Stimulated activated CD8-positive, alpha-beta memory T cell treated with anti-CD3 and anti-CD28 coated beads, Interleukin-15, amount 100 ng/mL, for 4 hours (primary cell): ENCODE measurements at places on chromosomes 5 and 9.

DNA sequence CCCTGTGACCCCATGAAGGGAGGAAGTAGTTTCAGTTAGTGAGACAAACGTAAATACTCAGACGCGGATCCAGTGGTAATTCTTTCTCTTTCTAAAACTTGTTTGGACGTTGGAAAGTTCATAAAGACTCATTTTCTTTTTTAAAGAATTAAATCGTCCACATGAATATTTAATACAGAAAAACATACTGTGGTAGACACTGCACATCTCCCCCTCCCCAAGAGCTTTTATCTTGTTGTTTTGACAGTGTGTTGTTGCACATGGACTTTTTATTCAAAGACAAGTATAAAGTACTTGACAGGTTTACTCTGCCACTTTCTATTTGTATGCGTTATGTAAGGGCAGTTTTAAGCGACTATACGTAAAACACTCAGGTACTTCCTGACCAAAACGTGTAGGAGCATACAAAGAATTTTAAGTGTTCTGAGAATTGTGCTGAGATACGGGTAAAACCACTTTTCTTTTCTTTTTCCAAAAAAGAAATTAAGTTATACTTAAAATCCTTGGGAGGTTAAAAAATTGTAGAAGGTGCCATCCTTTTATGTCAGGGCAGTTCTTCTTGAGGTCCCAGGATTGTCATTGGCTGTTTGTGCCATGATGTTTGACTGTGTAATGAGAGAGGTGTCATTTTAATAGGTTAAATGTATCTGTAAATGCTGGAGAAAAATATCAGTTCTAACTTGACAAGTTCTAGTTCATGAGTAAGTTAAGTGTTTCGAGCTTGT is 1.3 kb downstream of the NIPBL start:
- DNase-seq = no peak

GRCh38 chr9:133864011-133864410 is 125.9 kb upstream of the SARDH start:
- no peak for DNase-seq

GRCh38 chr5:79378510-79379186 is 135.3 kb downstream of the HOMER1 start:
- no peak for DNase-seq

DNA sequence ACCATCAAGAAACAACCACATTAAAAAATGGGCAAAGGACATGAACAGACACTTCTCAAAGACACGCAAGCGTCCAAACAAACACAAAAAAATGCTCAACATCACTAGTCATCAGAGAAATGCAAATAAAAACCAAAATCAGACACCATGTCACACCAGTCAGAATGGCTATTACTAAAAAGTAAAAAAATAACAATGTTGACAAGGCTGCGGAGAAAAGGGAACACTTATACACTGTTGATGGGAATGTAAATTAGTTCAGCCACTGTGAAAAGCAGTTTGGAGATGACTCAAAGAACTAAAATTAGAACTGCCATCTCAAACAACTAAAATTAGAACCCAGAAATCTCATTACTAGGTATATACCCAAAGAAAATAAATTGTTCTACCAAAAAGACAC is 80.4 kb downstream of the CAAP1 start:
- no peak for DNase-seq

GRCh38 chr9:3023449-3023848 is 179.6 kb upstream of the PUM3 start:
- DNase-seq = no peak

- DNase-seq = no peak
These were observed 6.9 kb upstream of the EGR1 start for GRCh38 chr5:138458384-138458783.

- DNase-seq = no peak
These were observed 57.8 kb downstream of the BARX1 start for GRCh38 chr9:93897075-93897970.

DNA sequence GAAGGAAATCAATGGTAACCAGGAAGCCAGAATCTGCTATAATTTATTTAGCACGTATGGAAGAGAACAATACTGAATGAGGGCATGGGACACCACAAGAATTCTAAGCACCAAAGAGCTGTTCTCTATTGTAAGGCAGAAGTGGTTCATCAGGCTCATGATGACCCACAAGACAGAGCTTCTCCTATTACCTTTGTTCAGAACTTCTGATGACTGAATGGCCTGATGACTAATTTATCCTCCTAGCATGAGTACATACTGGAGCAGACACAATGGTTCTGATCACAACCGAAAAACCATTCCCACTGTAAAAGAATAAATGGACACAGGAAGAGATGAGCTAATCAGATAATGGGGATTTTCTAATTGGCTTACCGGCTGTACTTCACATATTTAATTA is 329.8 kb upstream of the PDE4D start:
- DNase-seq = no peak

GRCh38 chr9:127281891-127282290 is 17.3 kb downstream of the GARNL3 start:
- DNase-seq = no peak

DNA sequence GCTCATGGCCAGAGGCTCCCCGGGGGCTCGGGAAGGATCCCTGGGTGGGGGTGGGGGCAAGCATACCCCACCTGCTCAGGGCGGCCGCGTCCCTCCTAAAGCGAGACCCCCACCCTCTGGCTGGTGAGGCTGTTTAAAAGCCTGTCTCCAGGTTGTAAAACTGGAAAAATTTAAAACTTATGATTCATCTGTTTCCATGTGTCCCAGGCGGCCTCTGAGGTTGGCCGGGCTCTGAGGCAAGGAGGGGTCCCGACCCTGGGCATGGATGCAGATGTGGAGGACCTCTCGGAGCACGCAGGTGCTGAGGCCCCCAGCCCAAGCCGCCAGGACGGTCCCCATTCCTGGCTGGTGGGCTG is 24.2 kb upstream of the TMEM250 start:
- DNase-seq = no peak

GRCh38 chr9:107749787-107750444 is 260.3 kb upstream of the KLF4 start:
- DNase-seq = no peak

DNA sequence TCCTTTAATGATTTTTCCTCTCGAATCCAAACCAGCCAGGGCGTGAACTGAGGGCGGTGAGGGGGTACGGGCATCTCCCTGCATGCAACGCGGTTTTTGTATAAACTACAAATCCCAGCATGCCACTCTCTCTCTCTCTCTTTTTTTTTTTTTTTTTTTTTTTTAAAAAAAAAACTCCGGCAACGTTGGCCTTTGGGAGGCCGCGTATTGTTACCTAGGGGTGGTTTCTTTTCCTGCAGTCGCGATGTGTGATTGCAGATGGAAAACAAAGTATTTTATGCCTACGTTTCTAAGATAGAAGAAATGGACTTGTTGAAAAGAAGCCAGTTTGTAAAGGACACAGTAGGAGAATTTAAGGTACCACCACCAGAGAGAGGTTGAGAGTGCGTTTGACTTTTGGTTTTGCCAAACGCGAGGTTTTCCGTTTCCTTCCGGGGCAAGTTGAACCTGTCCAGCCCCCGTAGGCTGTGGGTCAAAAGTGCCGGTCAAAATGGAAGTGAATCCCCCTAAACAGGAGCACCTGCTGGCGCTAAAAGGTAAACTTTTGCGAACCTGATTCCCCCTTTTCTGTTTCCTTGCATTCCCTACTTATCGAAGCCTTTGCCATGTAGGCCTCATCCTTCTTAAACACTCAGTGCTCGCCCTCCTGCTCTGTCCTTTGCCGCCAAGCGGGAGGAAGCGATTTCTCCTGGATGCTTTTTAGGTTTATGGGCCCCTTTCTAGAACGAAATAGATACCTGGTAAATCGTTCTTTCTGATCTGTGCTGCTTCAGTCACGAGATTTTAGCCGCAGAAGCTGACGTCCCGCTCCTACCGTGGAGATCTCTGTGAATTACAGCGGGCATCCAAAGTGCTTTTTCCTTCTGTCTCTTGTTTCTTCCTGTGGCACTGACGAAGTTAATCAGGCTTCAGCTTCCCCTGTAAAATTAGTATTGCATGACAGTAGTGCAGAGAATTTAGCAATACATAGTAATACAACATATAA is at the start of the genes SHLD3 and TRAPPC13:
SHLD3 (plus strand) TSS at position 457 of the 985 bp plus-strand sequence. CDS start 4,561 bp downstream, outside the sequence.
TRAPPC13 (plus strand) TSS at position 457 of the 985 bp plus-strand sequence; CDS start at position 491, 34 bp downstream.
- peak; percentile 74 for DNase-seq

- no peak for DNase-seq
These were observed 104.6 kb upstream of the RETREG1 start for GRCh38 chr5:16721151-16722096.

DNA sequence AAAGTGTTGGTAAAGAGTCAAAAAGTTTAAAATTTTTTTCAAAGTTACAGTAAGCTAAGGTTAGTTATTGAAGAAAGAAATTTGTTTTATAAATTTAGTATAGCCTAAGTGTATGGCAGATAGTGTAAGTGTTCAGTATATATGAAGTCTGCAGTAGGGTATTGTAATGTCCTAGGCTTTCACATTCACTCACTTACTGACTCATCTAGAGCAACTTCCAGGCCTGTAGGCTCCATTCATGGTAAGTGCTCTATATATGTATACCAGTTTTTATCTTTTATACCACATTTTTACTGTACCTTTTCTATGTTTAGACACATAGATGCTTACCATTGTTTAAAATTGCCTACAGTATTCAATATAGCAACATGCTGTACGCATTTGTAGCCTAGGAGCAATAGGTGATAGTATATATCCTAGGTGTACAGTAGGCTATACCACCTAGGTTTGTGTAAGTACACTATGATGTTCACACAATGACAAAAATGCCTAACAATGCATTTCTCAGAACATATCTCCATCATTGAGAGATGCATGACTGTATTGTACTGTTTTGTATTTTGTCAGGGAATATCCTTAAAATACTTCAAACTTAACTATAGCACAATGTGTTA is 38.5 kb downstream of the CYSTM1 start:
- no peak for DNase-seq

DNA sequence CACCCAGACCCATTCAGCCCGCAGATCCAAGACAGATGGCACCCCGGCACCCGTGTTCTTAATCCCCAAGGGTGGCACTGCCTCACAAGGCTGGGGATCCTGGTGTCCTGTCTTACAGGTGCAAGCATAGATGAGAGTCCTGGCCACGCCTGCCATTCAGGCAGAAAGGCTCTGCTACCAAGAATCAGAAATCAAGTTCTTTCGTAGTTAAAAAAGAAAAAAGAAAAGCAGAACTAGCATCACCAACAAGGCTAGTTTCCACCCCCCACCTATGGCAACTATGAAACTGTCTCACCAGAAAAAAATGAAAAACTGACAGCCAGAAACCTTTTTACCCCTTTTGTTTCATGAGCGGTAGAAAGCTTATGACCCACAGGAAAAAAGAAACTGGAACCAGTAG is 170.4 kb downstream of the SYK start:
- DNase-seq = no peak

DNA sequence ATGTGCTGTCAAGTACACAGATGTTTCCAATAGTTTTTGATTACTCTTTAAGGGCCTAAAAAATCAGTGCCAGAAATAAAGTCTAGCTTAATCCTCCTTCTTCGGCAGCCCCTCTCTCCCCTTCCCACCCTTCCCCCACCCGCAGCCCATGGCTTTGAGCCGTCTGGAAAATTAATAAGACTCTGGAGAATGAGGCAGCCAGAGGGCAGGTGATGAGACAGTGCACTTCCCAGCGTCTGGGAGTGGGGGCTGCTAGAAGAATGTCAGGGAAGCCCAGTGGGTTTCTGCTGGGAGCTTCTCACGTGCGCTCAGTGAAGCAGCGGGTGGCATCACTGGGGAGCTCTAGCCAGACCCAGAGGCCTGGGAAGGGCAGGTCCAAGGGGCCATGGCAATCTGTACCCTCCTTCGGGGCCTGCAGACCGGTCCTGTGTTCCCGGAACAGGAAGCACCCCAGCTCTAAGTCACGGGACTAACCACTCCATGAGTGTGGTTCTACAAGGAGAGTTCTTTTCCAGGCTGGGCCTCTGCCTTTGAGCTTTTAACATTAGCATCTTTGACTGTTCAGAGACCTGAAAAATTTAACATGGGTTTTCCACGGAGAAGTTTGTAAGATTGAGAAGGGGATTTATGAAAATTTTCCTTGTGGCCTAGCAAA is 164.8 kb upstream of the OTULINL start:
- DNase-seq = no peak

DNA sequence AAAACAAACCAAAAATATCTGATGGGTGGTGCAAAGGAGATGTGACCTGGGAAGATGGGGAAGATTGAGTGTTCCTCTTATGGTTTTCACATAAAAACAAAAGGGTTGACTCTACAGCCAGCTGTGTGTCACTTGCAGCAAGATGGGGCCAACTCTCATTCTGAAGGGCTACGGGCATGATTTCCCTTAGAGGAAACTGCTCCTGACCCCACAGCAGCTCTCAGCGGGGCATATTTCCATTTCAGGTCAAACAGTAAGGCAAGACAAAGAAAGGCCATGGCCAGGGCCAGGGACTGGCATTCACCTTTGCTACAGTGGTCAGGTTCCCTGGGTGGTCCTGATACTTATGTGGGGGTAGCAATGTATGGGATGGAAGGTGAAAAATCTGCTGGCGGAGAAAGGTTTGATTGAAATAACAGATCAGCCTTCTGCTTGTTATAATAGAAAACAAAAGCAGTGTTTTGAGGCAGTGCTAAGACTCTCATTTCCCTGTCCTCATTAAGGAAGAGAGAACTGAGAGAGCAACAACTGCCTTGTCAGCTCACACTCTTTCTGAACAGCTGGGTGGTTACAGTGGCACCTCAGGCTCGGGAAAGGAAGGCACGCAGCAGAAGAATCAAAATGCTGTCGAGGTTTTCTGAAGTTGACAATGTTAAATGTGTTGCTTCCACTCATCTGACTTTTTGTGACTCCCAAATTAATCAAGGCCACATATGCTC is 120.7 kb upstream of the PCA3 start:
- no peak for DNase-seq

DNA sequence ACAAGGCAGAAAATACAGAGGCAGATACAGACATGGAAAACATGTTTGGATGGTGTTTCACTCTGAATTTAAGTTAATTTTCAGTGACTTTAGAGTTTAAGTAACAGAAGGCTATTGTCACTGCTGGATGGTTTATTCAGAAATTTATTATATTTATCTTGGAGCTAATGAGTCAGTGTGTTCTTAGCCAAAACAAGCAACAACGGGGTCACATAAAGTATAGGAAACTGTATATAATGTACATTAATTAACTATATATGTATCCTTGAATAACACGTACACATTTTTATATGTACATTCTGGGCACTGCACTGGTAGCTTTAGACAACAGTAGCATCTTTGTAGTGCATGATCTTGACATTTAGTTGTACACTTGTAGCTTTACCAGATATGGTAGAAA is 30.7 kb downstream of the CYLC2 start:
- DNase-seq = no peak
